Stimulated activated CD8-positive, alpha-beta memory T cell treated with anti-CD3 and anti-CD28 coated beads, Interleukin-7, amount 100 ng/mL, for 48 hours (primary cell): ENCODE measurements at places on chromosomes 5 and 9.

- DNase-seq, result no peak
Measured at GRCh38 chr5:72608297-72608696, 101.1 kb upstream of the ZNF366 start.

DNA sequence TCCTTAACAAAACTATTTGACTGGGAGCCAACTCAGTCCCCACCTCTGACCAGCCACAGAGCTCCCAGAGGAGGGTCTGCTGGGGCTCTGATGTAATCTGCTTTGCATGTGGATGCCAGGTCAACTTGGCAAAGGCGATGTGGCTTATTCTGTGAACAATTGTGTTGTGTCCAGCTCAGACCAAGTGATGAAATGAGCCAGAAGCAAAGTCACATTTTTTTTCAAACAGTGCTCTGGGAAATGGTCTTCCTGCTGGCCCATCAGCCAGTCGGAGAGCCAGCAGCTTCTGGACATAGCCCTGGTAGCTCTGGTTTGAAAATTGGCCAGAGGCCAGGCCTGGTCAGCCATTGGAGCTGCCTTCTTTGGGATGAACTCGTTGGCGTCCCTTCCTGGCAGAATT lies 86.5 kb downstream of the ANGPTL2 start:
- no peak for DNase-seq

GRCh38 chr9:133074111-133074651 lies 12.4 kb downstream of the CEL start:
- DNase-seq, result no peak

- no peak for DNase-seq
Measured at GRCh38 chr5:94316916-94317838, 301.2 kb downstream of the KIAA0825 start.

GRCh38 chr5:25286319-25286718 lies 641.5 kb upstream of the CDH10 start:
- DNase-seq, result no peak

- no peak for DNase-seq
Measured at GRCh38 chr5:130528474-130528873, 624.2 kb downstream of the CHSY3 start.

- no peak for DNase-seq
Measured at GRCh38 chr9:136437839-136438547, 1.7 kb downstream of the INPP5E start.

DNA sequence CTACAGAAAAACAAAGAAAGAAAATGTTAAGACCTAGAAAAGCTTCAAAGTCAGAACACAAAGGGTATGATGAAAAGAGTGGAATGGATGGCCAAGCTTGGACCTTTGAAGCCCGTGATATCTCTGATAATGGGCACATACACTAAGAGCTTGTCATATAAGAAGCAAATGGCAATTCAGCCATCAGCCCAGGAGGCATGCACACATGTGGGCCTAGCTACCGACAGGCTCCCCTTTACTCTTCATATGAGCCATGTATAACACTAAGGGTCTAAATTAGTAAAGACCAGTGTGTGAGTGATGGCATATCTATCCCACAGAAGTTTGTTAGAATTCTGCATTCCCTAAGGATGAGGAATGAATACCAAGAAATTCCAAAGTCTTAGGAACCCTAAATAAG lies 20.1 kb downstream of the GRHPR start:
- no peak for DNase-seq

DNA sequence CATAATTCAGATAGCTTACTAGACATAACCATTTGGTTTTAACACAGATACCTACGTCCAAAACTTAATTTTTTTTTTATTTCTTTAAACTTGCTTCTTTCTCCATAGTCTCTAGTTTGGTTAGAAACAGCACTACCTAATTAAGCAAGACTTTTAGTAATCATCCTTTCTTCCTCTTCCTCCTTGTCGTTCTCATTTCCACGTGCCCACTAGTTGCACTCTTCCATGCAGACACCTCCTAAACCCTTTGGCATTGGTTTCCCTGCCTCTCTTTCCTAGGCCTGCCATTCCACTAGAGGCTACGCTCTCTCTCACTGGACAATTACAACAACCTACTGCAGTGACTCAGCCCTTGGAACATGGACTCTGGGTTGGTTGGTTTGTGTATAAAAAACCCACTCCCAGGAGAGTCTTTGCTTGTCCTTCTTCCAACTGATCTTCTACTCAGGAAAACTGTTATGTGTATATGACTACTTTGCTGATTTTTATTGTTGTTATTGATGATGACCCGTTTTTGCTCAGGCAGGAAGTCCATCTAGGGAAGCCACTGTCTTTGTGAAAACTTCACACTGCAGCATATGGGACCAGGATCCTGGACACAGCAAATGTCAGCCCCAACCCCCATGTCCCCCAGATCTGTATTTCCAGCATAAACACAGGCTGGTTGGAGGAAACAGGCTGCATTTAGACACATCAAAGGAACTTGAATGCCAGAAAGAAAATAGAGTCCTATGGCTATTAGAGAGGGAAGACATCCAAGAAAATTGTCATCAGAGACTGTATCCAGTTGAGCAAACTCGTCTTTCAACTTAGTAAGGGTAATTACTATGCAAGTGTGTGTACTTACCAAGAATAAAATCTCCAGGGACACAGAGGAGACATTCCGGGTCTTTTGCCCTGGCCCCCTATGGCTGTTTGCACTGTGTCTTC lies 503.2 kb downstream of the GADD45G start:
- DNase-seq, result no peak

- peak; percentile 36 for DNase-seq
Measured at GRCh38 chr5:72818866-72819534, 2.5 kb downstream of the TNPO1 start.

DNA sequence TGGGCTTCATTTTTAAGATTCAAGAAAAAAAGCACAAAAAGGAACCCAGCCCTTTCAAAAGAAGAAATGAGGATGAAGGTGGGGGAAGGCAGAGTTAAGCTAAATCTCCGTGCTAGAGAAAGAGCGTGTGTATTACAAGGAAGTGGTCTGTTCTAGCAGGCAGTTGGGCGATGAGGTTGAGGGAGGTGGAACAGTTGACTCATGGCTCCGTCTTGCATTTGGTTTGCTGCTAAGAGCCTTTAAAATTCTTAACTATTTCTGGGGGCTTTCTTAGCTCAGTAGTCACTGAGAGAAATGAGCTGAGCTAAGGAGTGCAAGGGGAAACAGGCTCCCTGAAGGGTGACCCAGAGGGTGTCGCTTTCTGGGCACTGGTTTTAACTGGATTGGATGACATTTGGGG lies 117.4 kb downstream of the GCNT1 start:
- DNase-seq, result peak; percentile 82
